ENCODE measurements at places on chromosomes 6 and 20. TPM values are rescaled to one million over a fixed set of nuclear protein-coding genes. Genes with fewer than 3 reads are reported as not detected.
A peak's percentile ranks its signal among the peaks of the same experiment; 100 is the strongest.

- no peak for DNase-seq
Observed at GRCh38 chr6:27168586-27169443, 78.7 kb upstream of the PRSS16 start.

- peak; percentile 51 for DNase-seq
Observed at GRCh38 chr6:146857980-146858347, 259.2 kb downstream of the ADGB start.

DNA sequence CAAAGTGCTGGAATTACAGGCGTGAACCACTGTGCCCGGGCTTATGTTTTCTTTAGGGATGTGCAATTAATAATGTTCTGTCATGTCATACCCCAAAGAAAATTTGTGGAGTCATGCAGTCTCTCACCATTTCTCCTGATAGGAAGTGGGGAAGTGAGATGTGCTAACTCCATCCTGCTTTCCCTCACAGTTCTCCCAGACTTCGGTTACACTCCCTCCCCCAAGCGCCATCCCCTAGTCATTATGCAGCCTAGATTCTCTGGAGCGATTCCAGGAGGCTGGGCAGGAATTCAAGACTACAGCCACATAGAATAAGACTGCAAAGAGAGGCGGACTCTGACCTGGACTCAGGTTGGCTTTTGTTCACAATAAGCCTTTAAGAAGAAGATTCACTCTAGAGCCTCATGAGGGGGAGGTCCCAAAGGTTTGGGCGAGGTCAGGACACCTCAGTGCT is 271.4 kb downstream of the ALDH8A1 start:
- DNase-seq, result no peak

- peak; percentile 20 for DNase-seq
Observed at GRCh38 chr20:59094576-59094975, 52.0 kb upstream of the PRELID3B start.

GRCh38 chr6:108748055-108748454 is 100.2 kb upstream of the ARMC2 start:
- no peak for DNase-seq

DNA sequence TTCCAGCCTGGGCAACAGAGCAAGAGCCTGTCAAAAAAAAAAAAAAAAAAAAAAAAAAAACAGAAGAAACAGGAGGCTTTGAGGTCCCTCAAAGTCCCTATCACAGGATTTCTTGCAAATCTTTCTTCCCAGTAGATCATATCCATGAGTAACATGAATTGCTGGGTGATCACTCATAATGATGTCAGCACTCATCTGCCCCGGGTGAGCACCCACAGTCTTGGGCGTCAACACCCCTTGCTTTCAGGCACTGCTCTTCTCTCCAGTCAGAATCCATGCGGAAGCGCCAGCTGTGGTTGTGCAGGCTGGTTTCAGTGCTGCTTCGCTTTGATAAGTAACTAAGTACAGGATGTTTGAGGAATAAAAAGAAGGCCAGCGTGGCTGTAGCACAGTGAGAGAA is 40.2 kb upstream of the INSM1 start:
- DNase-seq, result no peak

GRCh38 chr6:105067329-105067728 is 110.4 kb downstream of the LIN28B start:
- DNase-seq, result no peak

DNA sequence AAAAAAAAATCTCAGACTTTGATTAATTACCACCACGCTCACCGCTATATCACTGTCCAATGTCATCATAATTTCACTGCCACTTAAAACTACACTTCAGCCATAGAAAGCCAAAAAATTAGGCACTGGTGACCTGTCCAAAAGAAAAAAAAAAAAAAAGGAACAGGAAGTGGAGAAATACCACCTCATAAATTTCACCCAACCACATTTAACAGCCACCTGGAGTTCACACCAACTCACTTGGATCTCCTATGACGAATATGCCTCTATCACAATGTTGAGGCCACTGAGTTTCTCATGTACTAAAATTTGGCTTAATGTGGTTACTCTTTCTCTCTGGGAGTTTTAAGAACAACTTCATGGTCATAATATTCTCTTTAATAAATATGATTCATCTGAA is 237.5 kb upstream of the RSPO3 start:
- DNase-seq, result no peak

DNA sequence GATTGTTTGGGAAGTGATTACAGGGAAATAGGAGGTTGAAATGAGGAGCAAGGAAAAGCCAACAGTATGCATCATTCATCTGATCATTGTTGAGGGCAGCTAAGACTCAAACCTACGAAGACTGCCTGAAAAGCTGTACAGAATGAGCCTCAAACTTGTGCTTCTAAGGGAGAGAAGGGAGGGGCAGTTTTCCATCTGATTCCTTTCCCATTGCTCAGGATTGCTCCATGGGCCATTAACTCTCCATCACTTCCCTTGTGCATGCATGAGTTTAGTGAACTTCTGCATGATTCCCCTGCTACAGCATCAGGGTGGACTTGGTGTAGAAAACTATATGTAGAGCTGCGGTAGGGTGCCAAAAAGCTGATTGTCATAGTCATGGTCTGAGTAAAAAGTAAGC is 742.7 kb upstream of the SLC35B3 start:
- no peak for DNase-seq

GRCh38 chr20:50575865-50576720 is 65.9 kb downstream of the PTPN1 start:
- DNase-seq, result peak; percentile 72

- DNase-seq, result no peak
Observed at GRCh38 chr6:35664945-35665344, 23.8 kb downstream of the FKBP5 start.

DNA sequence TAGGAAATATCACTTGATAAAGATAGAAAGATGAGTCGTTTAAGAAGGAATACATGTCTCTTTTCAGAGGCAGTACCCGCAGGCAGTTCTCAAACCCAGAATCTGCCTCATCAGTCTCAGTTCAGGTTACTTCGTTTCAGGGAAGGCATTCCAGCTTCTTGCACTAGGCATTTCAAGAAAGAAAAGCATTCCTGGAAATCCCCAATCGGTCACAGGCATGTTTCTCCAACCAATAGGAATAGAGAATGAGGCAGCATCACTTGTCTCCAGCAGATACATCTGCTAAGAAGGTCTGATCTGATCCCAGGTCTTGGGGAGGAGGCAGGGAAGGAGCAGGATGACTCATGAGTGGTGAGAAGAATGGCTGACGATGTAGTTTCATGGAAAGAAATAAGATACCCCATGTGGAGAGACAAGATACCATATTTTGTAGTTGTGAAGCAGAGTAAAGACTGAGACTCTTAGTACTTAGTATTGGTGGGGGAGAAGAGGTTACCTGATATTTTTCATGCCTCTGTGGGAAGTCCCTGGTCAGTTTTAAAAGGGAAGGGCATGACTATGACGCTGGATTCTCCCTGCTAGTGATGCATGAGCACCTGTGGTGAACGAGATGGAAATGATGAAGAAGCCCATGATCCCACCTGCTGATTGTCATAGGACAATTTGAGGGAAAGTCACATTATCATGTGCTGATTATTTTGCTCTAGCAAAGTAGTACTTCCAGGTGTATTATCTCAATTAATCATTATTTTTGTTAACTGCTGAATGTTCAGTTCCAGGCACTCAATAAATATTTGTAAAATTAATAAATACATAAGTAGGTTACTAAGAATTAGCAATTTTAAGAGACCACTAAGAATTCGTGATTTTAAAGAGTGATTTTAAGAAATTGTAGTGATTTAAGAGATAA is 20.3 kb upstream of the HLA-DRB1 start:
- DNase-seq, result peak; percentile 95

GRCh38 chr6:169528755-169529154 is 173.1 kb downstream of the WDR27 start:
- no peak for DNase-seq

GRCh38 chr20:60806354-60806753 is 445.7 kb upstream of the CDH4 start:
- DNase-seq, result no peak

- DNase-seq, result no peak
Observed at GRCh38 chr6:5278565-5279120, 17.3 kb downstream of the FARS2 start.

DNA sequence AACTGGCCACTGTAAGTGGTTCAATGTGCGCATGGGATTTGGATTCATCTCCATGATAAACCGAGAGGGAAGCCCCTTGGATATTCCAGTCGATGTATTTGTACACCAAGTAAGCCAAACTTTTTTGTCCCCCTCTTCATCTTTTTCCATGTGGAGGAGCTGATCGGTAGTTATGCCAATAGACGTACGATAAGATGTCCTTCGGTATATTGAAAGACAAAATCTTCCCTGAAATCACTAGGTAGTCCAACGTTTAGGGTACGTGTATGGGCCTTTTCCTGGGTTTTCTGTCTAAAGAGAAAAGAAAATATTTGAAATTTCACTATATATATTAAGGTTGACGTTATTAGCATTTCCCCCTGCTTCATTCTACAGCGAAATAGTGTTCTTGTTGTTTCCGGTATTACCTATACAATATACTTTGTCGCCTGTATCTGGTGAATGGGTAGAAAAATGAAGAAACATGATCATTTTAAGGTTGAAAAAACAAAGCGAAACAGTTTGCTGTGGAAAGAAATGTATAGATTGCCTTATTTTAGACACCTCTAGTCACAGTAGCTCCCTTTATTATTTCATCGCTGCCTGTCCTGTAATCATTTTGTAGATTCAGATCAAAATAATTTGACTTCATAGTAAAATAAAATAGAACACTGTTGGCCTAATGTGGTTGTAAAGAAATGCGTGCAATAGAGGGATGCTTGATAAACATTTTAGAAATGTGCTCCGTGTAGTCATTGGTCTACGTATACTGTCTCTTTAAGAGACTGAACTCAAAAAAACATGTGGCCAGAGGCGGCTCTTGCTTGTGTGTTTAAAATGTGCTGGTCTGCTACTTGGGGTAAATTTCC is 1.5 kb downstream of the LIN28B start:
- peak; percentile 25 for DNase-seq

DNA sequence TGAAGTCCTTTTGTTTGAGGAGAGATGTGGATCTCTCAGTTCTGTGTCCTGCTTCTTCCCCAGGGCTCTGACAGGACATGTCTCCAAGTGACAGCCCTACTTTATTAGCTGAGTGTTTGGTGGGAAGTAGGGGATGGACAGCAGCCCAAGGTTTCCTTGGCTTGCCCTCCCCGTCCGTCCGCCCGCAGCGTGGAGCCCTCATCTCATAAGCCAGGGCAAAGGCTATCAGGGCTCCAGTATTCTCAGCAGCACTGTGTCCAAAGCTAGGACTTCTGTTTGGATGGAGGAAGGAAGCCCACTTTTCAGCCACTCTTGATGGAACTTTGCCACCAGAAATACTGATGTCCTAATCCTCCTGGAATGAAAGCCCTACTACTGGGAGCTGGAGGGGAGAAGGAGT is 13.6 kb downstream of the CDC5L start:
- no peak for DNase-seq

GRCh38 chr20:2364044-2364443 is 16.7 kb upstream of the TGM6 start:
- no peak for DNase-seq

DNA sequence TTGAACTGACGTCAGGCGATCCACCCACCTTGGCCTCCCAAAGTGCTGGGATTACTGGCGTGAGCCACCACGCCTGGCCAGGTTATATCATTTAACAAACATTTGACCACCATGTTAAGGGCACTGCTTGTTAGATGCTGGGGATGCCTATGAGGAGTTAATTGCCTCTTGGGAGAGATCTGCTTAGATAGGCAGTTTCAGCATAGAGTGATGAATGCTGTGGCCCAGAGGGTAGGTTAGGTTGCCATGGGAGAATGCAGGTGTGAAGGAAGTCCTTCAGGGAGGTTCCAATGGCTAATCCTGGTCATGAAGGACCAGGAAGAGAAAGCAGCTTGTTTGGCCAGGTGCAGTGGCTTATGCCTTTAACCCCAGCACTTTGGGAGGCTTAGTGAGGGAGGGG is 17.0 kb downstream of the PHF20 start:
- DNase-seq, result no peak

GRCh38 chr6:13066050-13066449 is 262.3 kb downstream of the TBC1D7 start:
- no peak for DNase-seq

DNA sequence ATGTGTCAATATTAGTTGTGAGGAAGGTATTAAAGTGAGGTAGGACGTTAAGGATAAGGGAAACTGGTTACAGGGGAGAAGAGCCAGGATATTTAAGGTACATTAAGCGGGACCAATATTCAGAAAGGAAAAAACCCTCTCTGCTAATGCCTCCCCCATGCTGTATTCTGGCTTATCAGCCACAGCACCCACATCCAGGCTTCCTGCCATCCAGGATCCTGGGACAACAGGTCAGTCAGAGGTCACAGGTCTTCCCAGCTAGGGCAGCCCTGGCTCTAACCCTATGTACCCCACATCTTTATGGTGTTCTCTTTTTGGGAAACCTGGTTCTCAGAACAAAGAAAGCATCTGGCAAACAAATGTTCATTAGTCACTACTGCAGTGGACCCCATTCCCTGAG is 5.3 kb downstream of the DDRGK1 start:
- DNase-seq, result no peak

- no peak for DNase-seq
Observed at GRCh38 chr6:28719275-28719940, 193.7 kb downstream of the GPX5 start.

- DNase-seq, result peak; percentile 42
Observed at GRCh38 chr20:32359633-32360332, 1.7 kb downstream of the ASXL1 start.

GRCh38 chr6:115882771-115883170 is 177.9 kb downstream of the FRK start:
- no peak for DNase-seq

- DNase-seq, result no peak
Observed at GRCh38 chr6:155026706-155027045, 31.6 kb downstream of the TIAM2 start.

DNA sequence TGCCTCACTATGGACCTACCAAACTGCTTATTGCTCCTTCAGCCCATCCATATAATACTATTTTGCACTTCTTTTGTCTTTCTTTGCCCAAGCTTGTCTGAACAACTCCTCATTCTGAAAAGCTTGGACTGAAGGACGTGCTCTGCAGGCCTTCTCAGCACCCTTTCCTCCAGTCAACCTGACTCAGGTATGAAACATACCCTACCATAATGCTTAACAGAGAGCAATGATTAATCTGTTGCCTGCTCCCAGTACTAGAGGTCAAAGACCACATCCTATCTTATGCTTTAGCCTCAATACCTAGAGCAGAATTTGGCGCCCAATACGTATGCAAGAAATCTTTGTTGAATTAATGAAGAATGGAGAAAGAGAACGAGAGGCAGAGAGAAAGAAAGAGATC is 55.2 kb downstream of the ATXN1 start:
- DNase-seq, result no peak

DNA sequence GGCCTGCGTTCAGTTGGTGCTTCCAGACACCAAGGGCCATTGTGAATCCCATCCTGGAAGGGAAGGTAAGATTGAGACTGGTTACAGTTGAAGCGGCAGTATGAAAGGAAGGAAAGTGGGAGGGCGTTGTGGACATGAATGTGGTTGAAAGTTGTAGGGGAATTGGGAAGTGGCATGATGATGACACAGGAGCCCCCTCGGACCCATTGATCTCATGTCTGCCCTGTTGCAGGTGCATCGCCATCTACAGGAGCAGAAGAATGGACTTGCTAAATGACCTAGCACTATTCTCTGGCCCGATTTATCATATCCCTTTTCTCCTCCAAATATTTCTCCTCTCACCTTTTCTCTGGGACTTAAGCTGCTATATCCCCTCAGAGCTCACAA is 5.5 kb downstream of the HLA-DQA1 start:
- no peak for DNase-seq

Gene RPS10
- total RNA-seq, result 4,003 TPM

Gene MAS1
- total RNA-seq, result not detected

Gene HLA-B
- total RNA-seq, result 21.8 TPM

Gene TBXT
- total RNA-seq, result not detected

Gene SPEF1
- 0.34 TPM for total RNA-seq

Gene TRIM40
- not detected for total RNA-seq

Gene RAET1G
- total RNA-seq, result not detected

Gene PRSS16
- 4.3 TPM for total RNA-seq

Gene EBF4
- 1.9 TPM for total RNA-seq
